ENCODE measurements at places on chromosomes 12 and 14.
A peak's percentile ranks its signal among the peaks of the same experiment; 100 is the strongest.

GRCh38 chr12:49233842-49234526, 30.9 kb upstream of the TUBA1C start:
- no peak for DNase-seq

- DNase-seq = no peak
Measured at GRCh38 chr14:95830386-95830785, 46.2 kb upstream of the TUNAR start.

GRCh38 chr12:114917307-114917706, 233.3 kb upstream of the TBX3 start:
- peak; percentile 40 for DNase-seq

DNA sequence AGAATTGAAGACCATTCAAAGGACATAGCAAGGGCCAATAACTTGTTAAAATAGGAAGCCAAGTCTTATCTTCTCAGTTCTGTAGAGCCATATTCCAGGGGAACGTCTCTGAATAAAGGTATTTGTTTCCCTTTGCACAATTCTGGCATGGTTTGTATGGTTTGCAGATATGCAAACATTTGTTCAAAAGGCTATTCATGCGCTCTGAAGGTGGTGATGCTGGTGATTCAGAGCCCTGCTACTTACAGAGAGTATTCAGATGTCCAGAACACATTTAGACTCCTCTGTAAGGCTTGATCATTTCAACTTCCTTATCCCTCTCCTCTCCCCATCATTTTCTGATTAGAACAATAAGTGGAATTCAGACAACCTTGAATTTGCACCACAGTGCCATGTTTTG, 35.9 kb downstream of the SLC4A8 start:
- DNase-seq = no peak

DNA sequence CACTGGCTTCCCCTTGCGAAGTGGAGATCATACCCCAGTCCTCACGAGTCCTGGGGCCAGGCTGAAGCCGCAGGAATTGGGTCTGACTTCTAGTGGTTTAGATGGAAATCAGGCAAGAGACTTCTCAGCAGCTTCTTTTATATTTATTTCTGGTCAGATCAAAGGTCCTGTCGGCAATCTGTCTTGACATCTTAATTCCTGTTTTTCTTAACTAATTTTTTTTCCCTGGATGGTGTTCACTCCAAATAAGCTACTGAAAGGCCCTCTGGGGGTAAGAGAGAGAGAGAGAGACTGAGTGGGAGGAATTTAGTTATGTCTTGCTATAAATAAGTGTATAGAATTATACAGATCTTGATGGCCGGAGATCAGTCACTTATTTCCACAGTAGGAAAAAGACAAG, 698.7 kb upstream of the TBX3 start:
- DNase-seq = no peak

DNA sequence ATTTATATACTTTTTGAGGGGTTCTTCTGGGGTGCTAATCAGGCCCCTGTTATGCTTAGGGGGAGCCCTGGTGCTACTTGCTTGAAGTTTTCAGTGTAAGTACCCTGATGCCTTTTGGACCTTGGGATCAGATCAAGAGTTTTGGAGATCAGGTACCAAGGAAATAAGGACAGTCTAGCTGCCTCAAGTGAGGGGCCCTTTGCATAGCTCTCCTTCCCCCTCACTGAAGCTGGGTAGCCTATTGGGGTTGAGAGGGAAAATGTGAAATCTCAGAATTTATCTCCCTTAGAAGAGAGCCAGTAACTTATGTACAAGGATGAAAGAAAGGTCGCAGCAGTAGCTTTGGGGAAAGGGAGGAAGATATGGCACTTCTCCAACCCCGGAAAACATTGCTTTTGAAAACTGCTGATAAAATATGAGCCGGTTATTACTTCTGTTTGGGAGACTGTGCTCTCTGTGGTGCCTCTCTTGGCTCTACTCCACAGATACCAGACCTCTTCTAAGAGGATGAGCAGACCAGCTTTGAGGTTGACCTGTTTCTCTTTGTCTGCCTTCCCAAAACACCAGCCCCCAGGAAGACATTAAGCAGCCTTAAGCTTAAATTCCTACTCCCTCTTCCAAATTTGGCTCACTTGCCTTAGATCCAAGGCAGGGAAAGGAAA, 8.8 kb upstream of the AMHR2 start:
- no peak for DNase-seq

- no peak for DNase-seq
Measured at GRCh38 chr12:114588061-114588460, 95.9 kb downstream of the TBX3 start.

DNA sequence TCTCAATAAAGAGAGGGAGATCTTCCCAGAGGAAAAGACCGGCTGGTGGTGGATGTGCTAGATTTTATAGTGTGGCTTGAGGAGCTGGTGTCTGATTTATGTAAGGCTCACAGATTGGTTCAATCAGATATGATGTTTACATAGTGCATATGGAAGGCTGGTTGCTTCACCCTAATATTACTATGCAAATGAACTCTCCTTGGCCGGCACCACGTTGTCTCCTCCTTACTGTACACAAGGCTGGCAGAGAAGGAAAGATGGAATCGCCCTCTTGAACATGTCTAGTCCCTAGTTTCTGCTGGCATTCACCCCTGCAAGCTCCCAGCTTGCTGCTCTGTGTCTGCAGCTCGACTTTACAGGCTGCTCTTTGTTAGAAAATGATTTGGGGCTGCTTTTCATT, 8.9 kb downstream of the FAM186A start:
- peak; percentile 35 for DNase-seq

GRCh38 chr12:51320695-51321320, 3.2 kb downstream of the BIN2 start:
- DNase-seq = peak; percentile 25

GRCh38 chr12:25764892-25765291, 193.6 kb upstream of the RASSF8 start:
- DNase-seq = no peak

DNA sequence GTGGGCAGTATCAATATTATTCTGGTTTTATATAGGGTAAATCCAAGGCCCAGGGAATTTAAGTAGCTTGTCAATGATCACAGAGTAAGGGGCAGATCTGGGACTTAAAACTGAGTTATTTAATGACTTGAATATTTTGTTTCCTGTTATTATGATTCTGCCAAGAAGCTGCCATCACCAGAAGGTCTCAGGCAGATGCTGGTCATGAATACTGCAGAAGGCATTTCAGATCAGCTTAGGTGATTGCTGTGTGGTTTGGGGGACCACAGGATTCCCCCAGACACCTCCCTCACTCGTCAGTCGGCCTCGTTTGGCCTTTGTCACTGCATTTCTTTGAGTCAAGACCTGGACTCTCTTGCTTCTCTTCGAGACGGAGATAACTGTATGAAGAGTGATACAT, 47.7 kb upstream of the EVL start:
- peak; percentile 46 for DNase-seq

GRCh38 chr12:51181558-51181957, 8.6 kb upstream of the TFCP2 start:
- DNase-seq = no peak

- no peak for DNase-seq
Measured at GRCh38 chr12:47391566-47391965, 311.8 kb upstream of the AMIGO2 start.

DNA sequence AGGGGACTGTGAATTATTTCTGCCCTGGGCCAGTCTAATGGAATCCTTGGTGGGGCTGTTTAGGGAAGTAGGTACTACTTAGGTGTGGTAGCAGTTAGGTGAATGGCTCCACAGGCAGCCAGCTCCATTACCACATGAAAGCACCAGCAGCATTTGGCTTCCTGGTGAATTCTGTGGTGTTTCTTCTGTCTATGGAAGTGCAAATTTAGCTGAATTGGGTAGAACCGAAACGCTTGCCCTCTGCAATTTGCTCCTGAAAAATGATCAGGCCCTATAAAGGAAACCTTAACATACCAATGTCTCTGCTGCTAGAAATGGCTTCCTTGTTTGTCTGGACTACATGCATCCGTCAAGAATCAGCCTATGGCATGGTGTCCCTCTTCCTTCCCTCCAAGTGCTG, 16.4 kb downstream of the FLRT2 start:
- DNase-seq = no peak

Measured in GM23248 (cell line).